ENCODE measurements at places on chromosomes 5 and 9.

DNA sequence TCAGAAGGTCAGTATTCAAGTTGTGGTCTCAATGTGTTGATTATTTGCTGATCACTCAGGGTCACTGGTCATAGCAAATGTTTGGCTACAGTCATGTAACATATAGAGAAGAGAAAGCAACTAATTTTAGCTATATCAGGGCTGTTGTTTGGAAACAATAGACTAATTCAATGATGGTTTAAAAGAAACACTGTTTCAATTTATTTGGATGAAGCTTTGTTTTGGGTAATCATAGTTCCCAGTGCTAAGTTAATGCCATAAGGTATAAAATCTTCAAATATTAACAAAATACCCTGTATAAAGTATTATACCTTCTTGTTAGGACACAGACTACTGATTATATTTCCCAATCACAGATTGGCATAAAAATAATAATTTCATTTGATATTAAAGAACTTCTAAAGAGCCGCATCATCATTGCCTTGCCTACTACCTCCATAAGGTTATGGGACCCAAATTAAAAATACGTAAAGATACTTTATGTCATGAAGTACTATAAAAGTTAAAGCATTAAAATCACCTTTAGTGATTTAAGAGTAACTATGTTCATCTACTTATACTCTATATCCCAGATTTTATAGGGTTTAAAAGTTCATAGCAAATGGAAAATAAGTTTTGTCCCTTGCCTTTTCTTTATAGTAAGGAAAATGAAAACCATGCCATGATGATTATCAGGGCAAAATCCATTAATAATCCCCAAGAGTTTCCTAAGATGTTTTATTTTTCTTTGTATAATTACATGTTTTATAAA lies 6.0 kb downstream of the NR3C1 start:
- no peak for DNase-seq

DNA sequence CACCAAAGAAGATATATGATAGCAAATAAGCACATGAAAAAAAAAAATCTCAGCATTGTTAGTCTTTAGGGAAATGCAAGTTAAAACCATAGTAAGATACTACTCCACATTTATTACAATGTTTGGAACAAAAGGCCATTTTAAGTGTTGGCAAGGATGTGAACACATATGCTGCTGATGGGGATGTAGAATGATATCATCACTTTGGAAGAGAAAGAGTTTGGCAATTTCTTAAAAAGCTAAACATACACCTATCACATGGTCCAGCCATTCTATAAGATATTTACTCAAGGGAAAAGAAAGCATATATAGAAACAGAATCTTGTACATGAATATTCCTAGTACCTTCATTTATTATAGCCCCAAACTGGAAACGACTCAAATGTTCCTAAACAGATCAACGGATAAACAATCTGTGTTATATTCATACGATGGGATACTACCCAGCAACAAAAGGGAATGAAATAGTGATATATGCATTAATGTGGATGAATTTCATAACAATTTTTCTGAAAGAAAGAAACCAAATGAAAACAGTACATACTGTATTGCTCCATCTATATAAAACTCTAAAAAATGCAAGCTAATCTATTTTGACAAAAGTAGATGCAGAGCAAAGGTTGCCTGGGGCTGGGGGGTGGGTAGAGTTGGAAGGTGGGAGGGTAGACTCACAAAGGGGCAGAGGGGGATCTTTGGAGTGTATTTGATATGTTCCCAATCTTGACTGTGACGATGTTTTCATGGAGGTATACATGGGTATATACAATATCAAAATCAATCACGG lies 45.7 kb upstream of the SMAD5 start:
- DNase-seq = no peak

GRCh38 chr5:167460449-167461020 lies 830.9 kb upstream of the WWC1 start:
- DNase-seq = no peak

DNA sequence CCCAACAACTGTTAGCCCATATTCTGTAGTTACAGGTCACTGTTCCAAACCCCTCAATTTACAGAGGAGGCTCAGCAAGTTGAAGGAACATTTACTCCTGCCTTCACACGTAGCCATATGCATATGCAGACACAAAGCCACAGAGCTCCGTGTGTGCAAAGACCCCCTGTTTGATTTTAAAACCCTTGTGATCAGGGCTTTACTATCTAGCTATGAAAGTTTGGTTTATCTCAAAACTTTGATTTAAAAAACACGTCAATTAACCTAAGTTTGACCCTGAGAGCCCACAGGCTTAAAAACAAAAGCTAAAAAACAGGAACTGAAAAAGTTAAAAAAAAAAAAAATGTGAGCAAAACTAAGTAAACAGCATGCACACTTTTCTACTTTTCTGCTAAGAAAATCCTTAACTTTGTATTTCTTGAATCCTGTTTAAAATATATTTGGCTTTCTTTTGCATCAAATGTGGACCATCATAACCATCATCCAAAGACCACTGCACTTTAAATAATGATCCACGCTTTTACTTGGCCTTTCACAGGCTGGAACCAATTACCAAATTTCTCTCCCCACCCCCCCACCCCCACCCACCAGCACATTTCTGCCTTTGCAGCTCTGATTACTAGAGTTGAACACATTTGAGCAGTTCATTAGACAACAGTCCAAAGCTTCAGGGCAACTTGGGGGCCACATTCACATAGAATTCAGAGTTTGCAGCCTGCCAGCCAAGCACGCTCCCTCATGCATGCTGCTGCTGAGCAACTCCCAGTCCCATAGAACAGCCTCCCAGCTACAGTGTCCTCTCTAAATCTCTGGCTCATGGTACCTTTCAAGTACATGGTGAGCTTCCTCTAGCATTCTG lies 128.8 kb upstream of the MAP3K1 start:
- no peak for DNase-seq

- DNase-seq = no peak
Measured at GRCh38 chr5:40485021-40485998, 194.4 kb upstream of the PTGER4 start.
